ENCODE measurements at places on chromosomes 4 and X. TPM values are rescaled to one million over a fixed set of nuclear protein-coding genes. Genes with fewer than 3 reads are reported as not detected.

MAPK10 gene
- total RNA-seq, result 2.4 TPM

TMEM156 gene
- 0.55 TPM for total RNA-seq

CT45A3 gene
- not detected for total RNA-seq

GRCh38 chr4:173333658-173334084, 487 bp downstream of the HMGB2 start:
- no peak for DNase-seq

GRCh38 chr4:139736661-139737060, 71.0 kb downstream of the MGST2 start:
- DNase-seq, result no peak
